GM20000 (cell line): ENCODE measurements at places on chromosomes 3 and 15.

DNA sequence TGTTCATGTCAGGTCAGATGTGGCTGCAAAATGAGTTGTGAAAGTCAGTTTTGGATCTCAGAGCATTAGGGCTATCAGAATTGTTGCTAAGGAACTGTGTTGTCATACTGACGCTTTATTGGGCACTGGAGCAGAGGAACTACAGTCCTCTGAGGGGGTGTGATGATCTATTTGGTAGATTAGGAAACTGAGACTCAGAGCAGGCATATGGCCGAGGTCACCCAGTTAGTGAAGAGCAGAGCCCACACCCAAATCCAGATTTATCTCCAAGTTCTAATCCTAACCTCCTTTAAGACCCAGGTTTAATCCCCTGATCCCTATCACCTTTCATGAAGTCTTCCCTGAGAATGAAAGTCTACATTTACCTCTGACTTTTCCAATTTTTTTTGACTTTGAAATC lies 25.6 kb upstream of the GLCE start:
- DNase-seq: no peak

DNA sequence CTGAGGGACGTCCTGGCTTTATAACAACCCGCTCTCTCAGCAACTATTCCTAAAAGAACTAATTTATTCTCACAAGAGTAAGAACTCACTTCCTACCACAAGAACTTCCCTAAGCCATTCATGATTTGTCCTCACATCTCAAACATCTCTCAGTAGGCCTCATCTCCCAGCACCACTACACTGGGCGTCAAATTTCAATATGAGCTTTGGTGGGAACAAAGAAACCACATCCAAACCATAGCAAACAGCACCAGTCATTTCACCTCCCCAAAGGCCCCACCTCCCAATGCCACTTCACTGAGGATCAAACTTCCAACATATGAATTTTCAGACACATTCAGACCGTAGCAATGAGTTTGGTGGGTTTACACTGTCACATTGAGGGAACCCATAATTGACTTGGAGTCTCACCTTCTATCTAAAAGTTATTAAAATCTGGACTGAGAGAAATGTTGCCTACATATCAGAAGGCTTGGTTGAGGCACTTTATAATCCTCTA lies 116.4 kb upstream of the AGBL1 start:
- DNase-seq: no peak

- no peak for DNase-seq
Measured at GRCh38 chr15:74234598-74234875, 1.6 kb upstream of the CCDC33 start.

DNA sequence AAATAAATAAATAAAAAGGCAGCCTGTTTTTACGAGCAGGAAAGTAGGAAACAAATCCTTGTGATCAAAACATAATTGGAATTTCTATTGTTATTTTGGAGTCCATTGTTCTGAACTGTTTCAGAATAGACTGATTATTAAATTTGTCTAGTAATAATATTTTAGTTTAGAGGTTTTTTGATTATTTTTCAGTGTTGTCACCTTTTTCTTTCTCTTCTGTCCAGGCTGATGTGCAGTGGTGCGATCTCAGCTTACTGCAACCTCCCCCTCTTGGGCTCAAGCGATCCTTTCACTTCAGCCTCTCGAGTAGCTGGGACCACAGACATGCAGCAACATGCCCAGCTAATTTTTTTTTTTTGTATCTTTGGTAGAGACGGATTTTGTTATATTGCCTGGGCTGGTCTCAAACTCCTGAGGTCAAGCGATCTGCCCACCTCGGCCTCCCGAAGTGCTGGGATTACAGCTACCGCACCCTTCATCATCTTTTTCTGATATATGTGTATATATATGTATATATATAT lies 38.0 kb downstream of the KAT2B start:
- DNase-seq: no peak

GRCh38 chr3:44932986-44933944 lies 42.7 kb downstream of the ZDHHC3 start:
- DNase-seq: no peak
